ENCODE measurements at places on chromosomes 2 and 18. TPM values are rescaled to one million over a fixed set of nuclear protein-coding genes. Genes with fewer than 3 reads are reported as not detected.

- peaks cover 28% of the 10 kb centered on the region for H3K4me1 ChIP-seq
- H3K36me3 ChIP-seq: peaks cover 14% of the 10 kb centered on the region
- H3K27ac ChIP-seq: peak overlapping the region; percentile 17
Measured at GRCh38 chr18:44798433-44799048, 117.9 kb downstream of the SETBP1 start.

The ANKRD53 gene
- total RNA-seq: 0.33 TPM

GRCh38 chr2:232137356-232138147 lies 176.0 kb downstream of the DIS3L2 start:
- H3K27me3 ChIP-seq: no peaks in the 10 kb centered on the region
- no peak for DNase-seq
- no peak overlapping the region for H3K27ac ChIP-seq
- peaks cover 19% of the 10 kb centered on the region for H3K36me3 ChIP-seq
- peaks cover 37% of the 10 kb centered on the region for H3K4me1 ChIP-seq

The GPR155 gene
- 24.3 TPM for total RNA-seq

The THADA gene
- total RNA-seq: 30.8 TPM

Data from activated naive CD8-positive, alpha-beta T cell treated with anti-CD3 and anti-CD28 coated beads, Interleukin-2, amount 10 ng/mL, durations not matched to agents 7 days and 5 days (primary cell).